ENCODE measurements at places on chromosomes 4 and X.

GRCh38 chrX:72271812-72272211, 5.2 kb downstream of the RPS4X start:
- no peak for DNase-seq

- DNase-seq, result no peak
Observed at GRCh38 chr4:121791481-121791880, 9.6 kb upstream of the EXOSC9 start.

GRCh38 chr4:175509320-175509719, 302.7 kb downstream of the GPM6A start:
- DNase-seq, result no peak

DNA sequence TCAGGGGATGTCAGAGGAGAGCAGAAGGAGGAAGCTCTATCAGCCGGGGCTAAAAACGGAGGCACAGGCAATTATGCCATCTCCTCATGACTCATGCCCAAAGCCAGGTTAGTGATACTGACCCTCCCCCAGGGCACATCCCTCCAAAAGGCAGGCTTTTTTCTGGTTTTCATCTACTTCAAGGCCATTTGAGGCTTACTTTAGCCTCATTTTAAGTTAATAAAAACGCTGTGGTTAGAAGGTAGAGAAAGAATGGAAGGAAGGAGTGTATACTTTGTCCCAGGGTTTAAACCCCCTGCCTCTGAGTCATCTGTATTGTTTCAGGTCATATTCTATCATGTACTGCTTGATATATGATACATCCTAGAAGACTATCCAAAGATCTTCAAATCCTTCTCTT, 89.7 kb upstream of the NDP start:
- DNase-seq, result no peak

DNA sequence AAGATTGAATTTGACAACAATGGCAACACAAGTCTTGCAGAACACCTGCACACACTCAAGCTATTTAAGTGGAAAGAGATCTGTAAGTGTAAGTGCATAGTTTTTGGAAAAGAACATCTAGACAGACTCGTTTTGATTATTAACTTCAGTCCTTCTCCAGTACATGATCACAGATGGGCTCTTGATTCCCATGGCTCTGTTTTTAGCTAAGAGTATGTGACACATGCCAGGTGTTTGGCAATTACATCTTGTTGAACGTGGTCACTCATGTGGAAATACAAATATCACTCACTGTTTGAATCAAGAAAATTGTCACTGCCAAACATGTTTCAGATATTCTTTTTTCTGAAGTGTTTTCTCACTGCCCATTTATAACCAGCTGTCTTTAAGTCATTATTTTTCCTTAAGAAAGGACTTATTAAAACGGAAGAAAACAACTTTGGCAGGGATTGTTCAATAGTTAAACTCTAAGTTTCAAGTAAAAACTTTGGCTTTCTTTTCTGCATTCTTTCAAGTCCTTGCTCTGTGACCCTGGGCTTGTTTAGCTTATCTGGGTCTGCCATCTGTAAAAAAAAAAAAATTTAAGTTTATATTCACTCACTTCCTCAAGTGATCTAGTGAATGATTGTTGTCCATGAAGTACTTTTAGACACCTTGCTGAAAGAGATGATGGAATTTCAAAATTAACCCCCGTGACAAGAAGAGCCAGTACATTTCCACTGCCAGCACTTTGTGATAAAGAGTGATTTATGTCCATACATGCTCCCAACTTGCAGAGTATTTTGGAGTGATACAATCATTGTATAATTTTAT, 125.4 kb downstream of the ATXN3L start:
- DNase-seq, result no peak

DNA sequence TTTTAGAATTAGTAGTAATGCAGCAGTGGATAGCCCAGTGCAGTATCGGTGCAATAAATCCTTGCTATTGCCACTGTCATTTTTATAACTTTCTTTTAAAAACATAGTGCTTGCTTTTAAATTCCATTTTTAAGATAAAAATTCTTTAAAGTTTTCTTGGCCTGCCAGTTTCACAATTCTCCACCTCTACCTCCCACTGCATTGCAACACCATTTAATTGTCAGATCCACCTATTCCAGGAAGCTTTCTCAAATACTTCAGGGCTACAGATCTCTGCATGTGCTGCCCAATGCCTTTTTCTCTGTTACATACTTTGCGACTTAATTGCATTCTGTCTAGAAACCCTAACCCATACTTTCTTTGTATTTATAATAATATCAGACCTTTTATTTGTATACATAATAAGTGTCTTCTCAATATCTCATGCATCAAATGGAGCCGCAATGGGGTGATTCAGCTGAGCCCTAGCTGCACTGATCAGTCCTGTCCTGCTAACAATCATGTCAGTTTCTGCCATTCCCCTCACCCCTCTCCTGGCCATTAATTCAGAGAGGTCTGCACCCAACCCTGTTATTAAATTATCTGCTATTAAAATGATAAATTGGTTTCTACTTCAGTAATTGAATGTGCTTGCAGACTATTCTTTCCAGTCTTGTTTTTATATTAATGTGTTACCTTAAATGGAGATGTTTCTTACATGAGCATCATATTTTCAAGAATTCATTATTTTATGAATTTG, 193.1 kb downstream of the SLIT2 start:
- DNase-seq, result no peak

DNA sequence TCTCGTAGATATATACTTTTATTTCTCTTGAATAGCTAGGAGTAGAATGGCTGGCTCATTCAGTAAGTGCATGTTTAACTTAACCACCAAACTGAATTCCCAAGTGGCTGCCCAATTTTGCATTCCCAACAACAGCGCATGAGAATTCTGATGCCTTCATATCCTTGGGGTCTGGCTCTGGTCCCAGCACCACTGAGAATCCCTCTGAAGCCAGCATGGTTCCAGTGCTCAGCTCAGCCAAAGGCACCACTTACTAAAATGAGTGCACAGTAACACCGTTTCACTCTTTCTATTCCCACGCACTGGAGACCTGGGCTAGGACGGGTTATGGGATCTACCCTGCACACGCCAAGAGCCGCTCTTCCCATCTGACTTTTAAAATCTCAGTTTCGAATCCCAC, 60.4 kb downstream of the CASP3 start:
- DNase-seq, result no peak

DNA sequence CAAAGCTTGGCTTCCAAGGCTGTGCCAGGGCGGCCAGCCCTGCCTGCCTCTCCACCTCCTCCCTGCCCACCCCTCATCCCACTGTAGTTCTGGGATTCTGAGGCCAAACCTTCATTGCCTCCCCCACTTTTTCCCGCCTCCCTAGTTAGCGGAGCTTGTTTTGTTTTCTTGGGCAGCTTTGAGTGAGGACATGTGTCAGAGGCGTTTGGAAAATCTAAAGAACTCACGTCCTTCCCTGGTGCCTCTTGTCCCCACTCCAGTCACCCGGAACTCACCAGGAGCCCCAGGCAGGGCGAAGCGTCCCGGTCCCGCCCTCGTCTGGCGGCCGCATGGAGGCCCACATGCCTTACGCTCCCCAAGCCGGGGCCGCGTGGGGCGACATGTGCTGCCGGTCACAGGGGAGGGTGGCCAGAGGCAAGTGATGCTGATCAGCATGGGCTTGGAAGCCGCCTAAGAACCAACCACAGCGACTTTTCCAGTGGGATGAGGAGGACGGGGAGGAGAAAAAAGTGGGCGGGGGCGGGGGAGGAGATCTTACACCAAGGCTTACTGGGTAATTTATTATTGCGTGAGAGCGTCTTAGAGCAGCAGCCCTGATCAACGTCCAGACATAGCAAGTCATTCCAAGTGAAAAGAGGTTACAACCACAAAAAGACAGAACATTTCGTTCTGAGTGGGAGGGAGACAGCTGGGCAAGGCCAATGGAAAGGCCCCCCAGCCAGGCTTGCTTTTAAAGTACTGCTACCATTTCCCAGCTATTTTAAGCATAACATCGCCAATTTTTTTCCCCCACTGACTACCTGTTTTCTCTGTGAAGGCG, 48.5 kb downstream of the PRPS1 start:
- peak; percentile 90 for DNase-seq

GRCh38 chrX:148333989-148334388, 166.4 kb upstream of the AFF2 start:
- no peak for DNase-seq

DNA sequence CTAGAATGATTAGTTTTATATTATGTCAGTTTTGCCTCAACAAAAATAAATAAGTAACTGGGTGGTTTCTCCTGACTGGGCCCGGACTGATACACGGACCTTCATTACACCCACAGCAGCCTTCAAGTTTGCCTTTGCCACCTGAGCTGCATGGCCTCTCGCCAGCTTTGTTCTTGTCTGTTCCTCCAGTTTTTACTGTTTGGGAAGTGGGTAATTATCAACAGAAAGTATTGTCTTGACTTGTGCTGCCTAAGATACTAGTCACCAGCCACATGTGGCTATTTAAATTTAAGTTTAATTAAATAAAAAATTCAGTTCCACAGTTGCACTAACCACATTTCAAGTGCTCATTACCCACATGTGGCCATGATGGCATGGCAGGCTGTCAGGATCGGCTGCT, 74.7 kb upstream of the INTU start:
- DNase-seq, result no peak

- no peak for DNase-seq
Observed at GRCh38 chrX:109036624-109037023, 300.3 kb upstream of the IRS4 start.

DNA sequence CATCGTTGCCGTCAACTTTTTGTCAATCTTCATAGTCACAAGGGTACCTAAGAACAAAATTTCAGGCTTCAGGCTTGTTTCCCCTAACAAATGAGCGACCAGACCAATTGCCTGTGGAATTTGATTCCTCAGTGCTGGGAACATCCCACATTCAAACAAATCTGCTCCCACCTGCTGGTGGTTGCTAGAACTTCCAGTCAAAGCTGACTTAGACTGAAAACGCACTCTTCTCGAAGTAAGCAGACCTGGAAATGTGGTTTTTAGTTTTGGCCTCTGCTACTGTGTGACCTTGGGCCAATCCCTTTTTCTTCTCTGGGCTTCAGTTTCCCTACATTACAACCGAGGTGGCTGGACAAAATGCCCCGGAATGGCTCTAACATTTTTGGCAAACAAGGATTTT, 1.8 kb upstream of the GABRQ start:
- peak; percentile 25 for DNase-seq

- DNase-seq, result no peak
Observed at GRCh38 chr4:14084598-14084997, 457.1 kb upstream of the BOD1L1 start.
